ENCODE measurements at places on chromosomes 7 and 10.

- no peak for DNase-seq
Observed at GRCh38 chr10:33291053-33291592, 43.3 kb downstream of the NRP1 start.

GRCh38 chr7:5177060-5177459 is 13.0 kb upstream of the WIPI2 start:
- DNase-seq, result peak; percentile 14

GRCh38 chr10:34830217-34830822 is 15.2 kb upstream of the PARD3 start:
- no peak for DNase-seq

DNA sequence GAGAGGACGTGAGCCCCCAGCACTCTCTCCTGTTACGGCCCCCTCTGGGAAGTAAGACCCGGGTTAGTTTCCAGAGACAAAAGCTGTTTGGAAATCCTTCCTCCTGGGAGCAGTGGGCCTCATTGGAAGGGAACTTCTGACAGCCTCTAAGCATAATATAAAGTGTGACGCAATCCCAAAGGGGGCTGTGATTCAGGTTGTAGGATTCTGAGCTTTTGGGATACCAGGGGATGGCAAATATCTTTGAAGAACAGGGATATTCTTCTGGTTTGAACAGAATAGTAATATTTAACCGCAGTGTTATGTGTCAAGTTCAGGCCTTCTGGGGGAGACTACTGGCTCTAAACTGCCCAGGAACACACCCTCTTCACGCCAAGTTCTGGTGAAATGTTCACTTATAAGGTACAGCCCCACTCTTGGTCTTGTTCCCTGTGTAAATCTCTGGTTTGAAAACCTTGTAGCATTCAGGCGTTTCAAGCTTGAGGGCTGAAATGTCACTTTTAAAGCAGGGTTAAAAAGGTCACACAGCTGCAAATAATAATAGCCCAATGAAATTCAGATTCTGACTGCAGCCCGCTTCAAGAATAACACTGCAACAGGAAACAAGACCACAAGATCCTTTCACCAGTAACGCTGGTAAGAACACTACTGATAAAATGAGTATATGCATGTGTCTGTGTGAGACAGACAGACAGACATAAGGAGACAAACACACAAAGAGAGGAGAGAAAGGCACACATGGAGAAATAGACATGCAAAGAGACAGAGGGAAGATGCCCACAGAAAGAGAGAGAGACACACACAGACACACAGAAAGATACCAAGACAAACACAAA is 69.0 kb downstream of the CREB5 start:
- no peak for DNase-seq

GRCh38 chr10:94631077-94631875 is 52.3 kb upstream of the CYP2C18 start:
- no peak for DNase-seq

- no peak for DNase-seq
Observed at GRCh38 chr7:82745117-82745516, 301.5 kb upstream of the CACNA2D1 start.

GRCh38 chr7:45658716-45659495 is 84.7 kb downstream of the ADCY1 start:
- DNase-seq, result no peak

DNA sequence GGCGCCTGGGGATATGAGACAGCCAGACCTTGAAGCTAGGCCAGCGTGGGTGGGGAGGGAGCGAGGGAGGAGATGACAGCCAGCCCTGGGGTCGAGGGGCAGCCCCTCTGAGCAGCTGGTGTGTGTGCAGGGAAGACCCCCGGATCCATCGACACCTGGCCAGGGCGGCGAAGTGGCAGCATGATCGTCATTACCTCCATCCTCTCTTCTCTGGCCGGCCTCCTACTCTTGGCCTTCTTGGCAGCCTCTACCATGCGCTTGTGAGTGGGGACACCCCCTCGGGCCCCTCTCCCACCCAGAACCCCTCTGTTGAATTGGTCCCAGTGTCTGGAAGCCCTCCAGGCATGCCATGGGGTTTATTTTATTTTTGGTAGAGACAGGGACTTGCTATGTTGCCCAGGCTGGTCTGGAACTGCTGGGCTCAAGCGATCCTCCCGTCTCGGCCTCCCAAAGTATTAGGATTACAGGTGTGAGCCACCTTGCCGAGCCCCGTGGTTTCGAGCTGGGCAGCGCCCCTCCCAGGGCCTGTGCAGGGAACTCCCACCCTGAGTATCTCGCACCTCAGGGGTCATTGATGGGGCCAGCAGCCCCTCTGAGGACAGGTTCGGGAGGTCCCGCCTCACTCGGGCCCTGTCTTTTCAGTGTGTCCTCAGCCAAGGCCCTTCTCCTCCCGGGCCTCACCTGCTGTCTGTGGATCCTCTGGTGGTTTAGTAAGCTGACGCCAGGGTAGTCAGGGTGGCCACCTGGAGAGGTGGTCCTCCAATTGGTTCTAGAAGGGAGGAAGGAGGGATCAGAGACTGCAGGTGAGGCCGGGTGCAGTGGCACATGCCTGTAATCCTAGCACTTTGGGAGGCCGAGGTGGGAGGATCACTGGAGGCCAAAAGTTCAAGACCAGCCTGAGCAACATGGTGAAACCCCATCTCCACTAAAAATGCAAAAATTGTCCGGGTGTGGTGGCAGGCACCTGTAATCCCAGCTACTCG is 3.8 kb downstream of the UPK3B start:
- DNase-seq, result no peak

GRCh38 chr10:48253970-48254657 is 20.4 kb downstream of the FRMPD2 start:
- no peak for DNase-seq

DNA sequence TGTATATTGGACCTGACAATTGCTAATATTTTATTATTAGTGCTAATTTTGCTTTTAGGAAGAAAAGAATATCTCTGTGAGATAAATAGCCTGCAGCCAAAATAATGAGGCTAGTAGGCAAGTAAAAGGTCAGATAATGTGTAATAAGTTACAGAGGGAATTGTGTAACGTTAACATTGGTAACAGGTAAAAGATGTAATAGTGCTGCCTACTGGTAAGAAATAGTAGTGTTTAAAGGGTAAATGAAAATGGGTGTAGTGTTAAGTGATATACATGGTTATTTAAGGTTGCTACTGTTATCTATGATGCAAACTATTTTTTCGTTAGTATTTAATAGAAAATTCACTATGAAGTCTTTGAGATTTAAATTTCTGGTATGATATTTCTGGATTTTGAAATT is 9.2 kb upstream of the FOXP2 start:
- peak; percentile 69 for DNase-seq

DNA sequence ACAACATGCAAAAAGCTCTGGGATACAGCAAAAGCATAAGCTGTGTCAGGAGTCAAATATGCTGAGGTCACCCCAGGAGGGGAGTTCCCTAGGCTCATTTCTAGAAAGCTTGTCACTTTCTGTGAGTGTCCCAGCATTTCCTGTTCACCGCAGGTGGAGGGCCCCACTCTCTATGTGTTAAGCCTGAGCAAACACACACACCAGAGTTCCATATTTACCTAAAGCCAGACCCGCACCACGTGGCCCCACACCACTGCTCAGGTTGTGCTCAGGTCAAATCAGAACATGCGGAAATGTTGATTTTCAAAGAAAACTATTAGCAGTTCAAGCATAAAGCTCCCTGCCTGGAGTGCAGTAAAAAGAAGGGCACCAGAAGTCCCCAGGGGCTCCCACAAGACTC is 259.6 kb upstream of the PPP2R2D start:
- DNase-seq, result no peak

DNA sequence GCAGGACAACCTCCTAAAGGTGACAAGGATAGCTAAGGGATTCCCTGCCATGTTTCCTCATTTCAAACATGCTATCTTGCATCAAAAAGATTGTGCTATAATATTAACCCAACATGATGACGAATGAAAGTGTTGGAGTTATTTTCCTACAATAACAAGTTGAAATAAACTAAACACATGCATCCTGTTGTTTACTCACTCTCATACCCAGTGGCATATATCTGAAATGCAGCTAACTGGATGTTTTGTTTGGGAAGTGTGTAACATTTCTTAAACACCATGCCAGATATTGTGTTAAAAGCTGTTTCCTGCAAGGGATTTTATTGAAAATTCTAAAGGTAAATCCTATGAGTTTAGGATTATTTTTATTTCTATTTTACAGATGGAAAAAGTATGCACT is 139.6 kb downstream of the TFPI2 start:
- no peak for DNase-seq

GRCh38 chr10:124072106-124072505 is 21.3 kb downstream of the CHST15 start:
- no peak for DNase-seq
